ENCODE measurements at places on chromosomes 12 and 14.

DNA sequence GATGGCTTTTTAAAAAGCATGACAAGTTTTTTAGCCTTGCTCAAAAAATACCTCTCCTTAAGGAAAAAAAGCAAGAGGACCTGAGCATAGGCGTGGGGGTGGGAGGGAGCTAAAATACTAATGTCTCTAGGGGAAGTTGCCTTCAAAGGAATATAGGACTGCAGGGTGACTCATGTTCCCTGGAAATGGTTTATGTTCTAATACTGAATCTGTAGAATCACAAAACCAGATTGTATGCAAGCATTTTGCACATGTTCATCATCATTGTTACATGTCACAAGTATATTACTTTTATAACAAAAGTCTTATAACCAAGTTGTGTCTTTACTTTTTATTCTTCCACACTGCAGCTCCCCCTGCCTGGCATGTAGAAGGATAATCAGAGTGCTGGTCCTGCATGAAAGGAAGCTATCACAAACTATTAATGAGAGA is 36.6 kb downstream of the GPR135 start:
- no peak for DNase-seq

DNA sequence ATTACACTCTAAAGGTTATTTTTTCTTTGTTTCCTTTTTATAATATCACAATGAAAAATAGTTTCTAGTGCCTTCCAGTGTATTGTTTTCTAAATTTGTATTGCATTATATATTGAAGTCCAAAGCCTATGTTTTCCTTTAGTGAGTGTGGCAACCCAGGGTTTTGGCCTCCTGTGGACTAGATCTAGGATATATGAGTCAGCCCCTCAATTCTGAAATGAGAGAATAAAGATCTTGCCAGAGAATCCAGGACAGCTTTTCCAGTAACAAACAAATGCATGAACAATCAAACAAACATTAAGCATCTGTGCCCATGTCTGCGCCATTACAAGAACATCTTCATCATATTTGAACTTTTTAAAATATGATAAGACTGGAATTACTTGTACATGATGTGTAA is 70.7 kb upstream of the SSTR1 start:
- no peak for DNase-seq

GRCh38 chr12:94769047-94769420 is 118.7 kb upstream of the TMCC3 start:
- DNase-seq = no peak

DNA sequence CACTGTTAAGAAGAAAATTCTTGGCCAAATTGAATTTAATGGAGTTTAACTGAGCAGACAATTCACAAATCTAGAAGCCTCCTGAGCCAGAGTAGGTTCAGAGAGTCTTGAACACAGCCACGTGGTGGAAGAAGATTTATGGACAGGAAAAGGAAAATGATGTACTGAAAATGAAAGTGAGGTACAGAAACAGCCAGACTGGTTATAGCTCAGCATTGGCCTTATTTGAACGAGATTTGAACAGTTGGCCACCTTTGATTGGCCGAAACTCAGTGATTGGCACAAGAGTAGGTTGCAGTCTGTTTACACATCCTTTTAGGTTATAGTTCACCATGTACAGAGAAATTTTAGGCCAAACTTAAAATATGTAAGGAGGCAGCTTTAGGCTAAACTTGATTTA is 9.9 kb downstream of the OAS2 start:
- DNase-seq = no peak

DNA sequence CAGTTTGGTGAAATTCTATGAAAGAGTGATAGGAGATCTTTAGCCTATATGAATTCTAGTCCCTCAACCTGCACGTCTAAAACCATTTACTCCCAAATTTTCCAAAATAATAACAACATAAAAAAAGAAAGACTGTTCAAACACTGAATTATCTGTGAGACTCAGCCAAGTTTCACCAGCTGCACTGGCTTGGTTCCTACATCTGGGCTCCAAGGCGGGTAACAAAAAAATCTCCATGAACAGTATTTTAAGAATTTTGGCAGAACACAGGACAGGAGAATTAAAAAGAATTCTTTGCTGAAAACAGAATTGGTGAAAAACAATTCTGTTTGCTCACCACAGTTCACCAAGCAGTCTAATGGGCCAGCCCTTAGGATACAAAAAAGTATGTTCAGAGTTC is 536.8 kb upstream of the ATP2B1 start:
- DNase-seq = no peak

DNA sequence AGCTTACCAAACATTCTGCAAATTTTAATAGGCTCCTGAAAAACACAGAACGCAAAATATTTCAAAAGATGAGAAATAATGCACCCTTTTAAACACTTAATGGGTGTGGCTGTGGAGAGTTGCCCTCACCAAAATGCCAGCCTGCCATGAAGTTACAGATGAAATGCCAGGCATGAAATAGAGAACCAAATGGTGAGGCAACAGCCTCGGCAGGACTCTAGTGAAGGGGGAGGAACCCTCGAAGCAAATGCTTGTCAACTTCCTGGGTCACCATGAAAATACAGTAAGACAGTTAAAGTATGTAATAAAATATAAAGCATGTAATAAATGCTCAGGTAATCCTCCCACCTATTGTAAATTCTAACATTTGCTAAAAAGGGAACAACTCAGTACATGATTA is 24.1 kb downstream of the DUSP16 start:
- no peak for DNase-seq

DNA sequence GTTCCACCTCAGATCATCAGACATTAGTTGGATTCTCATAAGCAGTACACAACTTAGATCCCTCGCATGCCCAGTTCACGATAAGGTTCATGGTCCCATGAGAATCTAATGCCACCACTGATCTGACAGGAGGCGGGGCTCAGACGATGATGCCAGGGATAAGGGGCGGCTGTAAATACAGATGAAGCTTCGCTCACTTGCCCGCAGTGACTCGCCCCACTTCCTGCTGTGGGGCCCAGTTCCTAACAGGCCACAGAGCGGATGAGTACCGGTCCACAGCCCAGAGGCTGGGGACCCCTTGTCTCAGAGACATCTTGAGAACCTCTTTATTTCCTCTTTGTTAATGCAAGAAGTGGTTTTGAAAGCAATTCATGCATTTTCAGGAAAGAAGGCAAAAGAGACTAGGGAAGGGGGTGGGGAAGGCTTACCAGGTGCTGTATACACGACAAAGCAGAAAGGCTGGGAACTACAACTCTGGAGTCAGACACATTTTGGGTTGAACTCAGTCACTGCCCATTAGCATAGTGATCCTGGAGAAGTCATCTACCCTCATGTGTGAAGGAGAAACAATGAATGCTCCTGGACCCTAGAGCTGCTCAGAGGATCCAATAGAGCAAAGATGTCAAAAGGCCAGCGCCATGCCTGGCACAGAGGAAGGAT is 68.7 kb downstream of the EID3 start:
- DNase-seq = no peak

DNA sequence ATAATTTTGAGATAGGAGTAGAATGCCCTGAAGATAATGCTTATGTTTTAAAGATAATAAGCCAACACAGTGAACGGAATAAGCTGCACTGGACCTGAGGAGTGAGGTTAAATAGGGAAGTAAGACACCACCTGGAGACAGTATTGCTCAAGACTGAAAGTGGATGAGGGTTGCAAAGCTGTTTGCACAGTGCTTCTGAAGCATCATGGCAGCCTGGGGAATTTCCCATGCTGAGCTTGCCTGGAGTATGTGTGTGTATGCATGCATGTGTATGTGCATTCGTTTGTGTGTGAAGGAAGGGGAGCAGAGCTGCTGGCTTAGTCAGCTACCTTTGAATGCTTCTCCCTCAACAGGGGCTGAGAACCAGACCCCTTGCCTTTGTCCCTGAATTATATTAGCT is 35.8 kb downstream of the BHLHE41 start:
- DNase-seq = no peak

- no peak for DNase-seq
These were observed 44.1 kb downstream of the ETV6 start for GRCh38 chr12:11693601-11694000.

GRCh38 chr14:38233218-38233617 is 22.7 kb downstream of the CLEC14A start:
- DNase-seq = no peak

- no peak for DNase-seq
These were observed 46.5 kb downstream of the PTPRB start for GRCh38 chr12:70590549-70591226.

DNA sequence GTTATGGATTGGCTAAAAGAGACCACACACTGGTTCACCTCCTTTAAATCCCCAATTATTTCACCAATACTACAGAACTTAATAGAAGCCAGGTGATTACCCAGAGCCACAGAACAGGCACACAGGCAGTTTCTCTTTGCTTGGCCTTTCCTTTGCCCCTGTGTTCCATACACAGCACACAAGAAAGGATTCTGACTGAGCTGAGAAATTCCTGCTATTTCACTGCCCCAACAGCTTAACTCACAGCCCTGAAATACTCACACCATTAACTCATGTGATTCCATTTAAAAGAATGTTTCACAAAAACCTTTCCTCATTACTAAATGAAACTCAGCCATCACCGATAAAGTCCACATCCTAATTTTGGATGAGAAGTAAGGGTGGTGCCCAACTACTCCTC is 133.6 kb downstream of the MED13L start:
- no peak for DNase-seq

- no peak for DNase-seq
These were observed 248.5 kb upstream of the FBXO33 start for GRCh38 chr14:39680777-39681176.

DNA sequence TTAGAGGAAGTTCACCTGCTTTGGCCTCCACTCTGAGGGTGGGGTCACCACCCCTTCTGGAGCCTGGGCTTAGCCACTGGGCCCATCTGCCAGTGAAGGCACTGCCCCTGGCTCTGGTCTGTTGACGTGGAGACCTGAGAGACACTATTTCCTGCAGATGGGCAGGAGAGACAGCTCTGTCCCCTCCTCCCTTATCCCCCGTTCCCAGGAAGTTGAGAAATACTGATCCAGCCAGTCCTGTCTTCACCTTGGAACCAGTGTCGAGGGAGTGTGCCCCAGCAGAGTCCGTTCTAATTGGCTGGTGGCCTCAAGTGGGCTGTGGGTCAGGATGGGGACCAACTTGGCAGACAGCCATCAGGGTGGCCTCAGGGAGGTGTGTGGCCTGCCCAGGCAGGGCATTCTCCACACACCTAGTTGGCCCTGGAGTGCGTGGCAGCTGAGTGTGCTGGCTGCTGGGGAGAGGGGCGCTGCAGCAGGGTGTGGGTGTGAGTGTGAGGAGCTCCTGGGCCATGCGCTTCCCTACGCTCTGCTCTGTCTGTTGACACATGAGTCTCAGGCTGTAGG is 25.4 kb downstream of the CLSTN3 start:
- DNase-seq = no peak

DNA sequence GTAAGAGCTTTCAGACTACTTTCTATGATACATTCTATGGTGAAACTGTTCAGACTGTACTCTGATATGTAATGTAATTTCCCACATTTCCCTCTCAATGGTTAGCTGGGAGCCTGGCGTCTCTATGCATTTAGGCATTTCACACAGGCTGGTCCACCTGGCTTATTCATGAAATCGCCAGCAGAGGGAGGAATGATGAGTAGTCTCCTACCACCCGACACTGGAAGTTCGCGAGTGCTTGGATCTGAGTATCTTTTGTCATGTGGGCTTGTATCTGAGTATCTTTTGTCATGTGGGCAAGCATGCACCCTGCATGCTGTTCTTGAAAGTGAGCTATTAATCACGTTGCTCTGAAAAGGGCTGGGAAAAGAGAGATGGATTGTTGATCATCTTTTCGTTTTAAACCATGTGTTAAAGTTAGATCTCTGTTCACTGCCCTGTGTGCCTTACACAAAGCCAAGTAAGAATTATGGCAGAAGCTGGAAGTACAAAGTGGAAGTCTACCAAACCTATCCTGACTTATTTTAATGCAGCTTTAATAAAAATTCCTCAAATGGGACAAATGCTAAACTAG is 235.0 kb downstream of the ATP23 start:
- no peak for DNase-seq

DNA sequence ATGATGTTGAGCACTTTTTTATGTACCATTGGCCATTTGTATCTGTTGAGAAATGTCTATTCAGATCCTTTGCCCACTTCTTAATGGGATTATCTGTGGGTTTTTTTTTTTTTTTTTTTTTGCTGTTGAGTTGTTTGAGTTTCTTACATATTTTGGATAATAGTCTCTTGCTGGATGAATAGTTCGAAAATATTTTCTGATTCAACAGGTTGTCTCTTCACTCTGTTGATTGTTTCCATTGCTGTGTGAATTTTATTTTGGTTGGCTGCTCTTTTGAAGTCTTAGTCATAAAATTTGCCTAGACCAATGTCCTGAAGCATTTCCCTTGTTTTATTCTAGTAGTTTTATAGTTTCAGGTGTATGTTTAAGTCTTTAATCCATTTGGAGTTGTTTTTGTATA is 64.5 kb downstream of the CAND1 start:
- DNase-seq = no peak

DNA sequence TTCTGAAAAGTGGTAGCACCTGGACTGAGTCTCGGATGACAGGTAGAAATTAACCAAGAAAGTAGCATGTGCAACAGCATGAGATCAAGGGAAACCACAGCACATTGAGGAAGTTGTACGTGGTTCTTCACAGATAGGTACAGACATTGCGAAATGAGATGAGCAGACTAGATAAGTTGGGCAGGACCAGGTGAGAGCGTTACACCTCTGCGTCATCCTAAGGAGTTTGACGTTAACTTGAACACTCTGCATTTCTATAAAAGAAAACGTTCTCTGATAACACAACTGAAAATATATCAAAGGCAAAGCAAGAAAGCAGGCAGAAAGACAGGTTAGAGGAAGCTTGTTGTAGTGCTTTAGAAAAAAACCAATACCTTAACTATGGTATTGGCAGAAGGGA is 98.5 kb upstream of the RASSF8 start:
- DNase-seq = no peak

DNA sequence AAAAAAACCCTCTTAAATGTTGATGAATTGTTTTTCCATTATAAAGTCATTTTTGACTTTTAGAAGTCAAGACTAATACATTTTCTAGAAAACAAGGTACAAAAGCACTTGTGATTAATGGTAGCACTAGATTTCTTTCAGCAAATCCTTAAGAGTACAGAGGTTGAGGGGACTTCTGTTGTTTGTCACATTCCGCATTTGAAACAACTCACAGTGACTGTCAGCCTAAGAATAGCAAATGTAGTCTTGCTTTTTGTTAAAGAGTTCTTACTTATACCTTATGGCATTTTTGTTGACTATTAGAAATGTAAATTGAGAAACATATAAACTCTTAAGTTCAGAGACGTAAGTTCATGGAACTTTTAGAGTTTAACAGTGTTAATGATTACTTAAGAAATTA is 16.4 kb downstream of the YARS2 start:
- DNase-seq = no peak

- no peak for DNase-seq
These were observed 47.3 kb downstream of the TSPAN11 start for GRCh38 chr12:30973830-30974229.

- DNase-seq = peak; percentile 38
These were observed 89.2 kb downstream of the CFAP54 start for GRCh38 chr12:96578526-96579125.

- DNase-seq = no peak
These were observed 359.6 kb upstream of the DIO2 start for GRCh38 chr14:80570930-80571298.

- DNase-seq = no peak
These were observed 57.7 kb upstream of the CSRP2 start for GRCh38 chr12:76936275-76937193.

GRCh38 chr12:94553130-94553519 is 93.5 kb upstream of the CEP83 start:
- no peak for DNase-seq
